ENCODE measurements at places on chromosomes 3 and 15.

- DNase-seq = no peak
Observed at GRCh38 chr3:151578495-151578894, 117.6 kb upstream of the IGSF10 start.

DNA sequence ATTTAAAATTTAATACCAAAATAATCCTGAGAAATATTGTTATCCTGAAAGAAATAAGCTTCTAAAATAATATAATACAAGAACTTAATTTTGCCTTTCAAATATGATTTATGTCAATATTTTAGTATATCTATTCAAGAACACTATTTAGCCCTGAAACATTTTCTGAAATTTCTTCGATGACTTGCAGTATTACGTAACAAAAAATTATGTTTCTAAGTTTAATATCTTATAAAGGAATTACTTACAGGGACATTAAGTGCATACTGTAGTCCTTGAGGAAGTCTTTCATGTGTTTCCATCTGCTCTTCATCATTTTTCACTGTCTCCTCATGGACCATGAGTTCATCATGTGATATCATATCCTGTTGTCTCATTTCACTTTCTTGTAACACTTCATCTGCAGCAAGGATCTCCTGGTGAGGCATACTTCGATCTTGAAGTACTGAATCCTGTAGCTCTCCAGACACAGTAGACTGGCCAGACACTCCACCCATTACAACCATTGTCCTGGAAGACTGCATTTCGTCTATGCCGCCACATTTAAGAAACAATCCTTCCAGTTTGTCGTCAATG is 62.0 kb downstream of the ZNF148 start:
- DNase-seq = no peak

GRCh38 chr3:9887480-9887879 is 2.9 kb upstream of the JAGN1 start:
- DNase-seq = no peak

- no peak for DNase-seq
Observed at GRCh38 chr3:108518895-108519294, 8.5 kb upstream of the MYH15 start.

DNA sequence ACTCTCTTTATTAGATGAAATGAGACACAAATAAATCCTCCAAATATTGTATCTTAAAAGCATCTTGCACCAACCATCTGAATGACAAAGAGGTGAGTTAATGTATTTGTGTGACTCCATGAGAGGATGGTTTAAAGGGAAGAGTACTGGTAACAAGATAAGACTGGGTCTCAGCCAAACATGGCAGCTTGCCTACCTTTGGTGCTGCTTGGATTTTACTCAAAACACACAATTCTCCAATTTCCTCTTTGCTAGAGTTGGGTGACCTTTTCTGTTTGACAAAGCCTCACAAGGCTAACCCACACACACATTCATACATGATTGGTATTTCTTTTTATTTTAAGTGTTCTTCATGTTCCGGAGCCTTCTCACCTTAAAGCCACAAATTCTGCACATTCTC is 506.4 kb downstream of the FGF12 start:
- DNase-seq = no peak

- DNase-seq = no peak
Observed at GRCh38 chr3:197882586-197882985, 67.4 kb upstream of the RPL35A start.

DNA sequence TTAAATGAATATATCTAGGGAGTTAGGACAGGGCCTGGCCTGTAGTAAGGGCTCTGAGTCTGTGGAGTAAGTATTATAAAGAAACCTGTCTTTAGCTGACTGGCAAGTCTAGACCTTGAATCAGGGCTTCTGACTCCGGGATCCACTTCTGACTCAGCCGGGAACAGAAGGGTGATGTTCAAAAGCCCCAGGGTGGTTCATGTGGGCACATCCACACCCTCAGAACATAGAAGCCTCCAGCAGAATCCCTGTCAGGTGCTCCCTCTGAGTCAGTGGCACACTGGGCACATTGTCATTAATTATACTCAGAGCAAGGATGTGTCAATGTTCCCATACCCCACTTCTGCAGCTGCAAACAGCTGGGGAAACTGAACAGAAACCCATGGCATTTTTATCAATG is 26.7 kb upstream of the SNRK start:
- no peak for DNase-seq

DNA sequence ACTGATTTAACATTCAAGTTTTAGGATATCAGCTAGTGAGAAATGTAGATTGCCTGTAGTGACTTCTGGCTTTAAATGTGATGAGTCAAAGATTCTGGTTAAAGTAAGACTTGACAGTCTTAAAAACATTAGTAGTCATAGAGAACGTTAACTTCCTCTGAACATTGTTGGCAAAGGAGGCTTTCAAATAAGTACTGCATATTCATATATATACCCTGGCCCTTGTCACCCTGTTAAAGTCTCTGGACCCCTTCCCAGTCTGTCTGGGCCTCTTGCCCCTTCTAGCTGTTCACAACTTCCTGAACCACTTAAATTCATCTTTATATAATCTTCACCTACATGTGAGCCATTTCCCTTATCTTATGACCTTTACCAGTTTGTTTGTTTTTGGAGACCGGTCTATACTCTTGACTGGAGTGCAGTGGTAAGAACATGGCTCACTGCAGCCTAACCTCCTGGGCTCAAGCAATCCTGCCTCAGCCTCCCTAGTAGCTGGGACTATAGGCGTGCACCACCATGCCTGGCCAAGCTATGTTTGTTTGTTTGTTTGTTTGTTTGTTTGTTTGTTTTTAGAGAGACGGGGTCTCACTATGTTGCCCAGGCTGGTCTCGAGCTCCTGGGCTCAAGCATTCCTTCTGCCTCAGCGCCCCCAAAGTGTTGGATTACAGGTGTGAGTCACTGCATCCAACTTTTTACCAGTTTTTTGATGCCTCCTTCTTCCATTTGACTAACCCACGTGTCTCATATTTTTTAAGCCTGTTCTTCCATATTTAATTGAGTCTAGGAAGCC is 64.4 kb upstream of the CRTC3 start:
- DNase-seq = no peak

DNA sequence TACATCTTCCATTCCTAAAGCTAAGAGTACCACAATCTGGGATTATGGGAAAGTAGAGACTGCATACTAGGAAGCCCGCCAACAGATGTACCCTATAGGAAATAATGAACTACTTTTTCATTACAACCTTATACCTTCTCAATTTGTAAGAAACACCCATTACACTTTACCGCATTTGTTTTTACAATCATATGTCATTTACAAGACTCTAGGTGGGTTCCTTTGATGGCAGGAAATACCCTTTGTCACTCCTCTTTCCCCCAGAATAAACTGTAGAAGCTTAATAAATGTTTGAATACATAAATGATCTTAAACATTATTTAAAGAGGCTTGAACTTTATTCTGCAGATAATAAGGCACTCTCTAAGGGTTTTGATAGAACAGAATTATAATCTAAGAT is 150.1 kb upstream of the TGFBR2 start:
- no peak for DNase-seq

GRCh38 chr15:86446253-86446640 is 366.6 kb downstream of the AGBL1 start:
- DNase-seq = no peak

All from KG1 (cell line).